ENCODE measurements at places on chromosomes 5 and 9.
A peak's percentile ranks its signal among the peaks of the same experiment; 100 is the strongest.

- DNase-seq = peak; percentile 97
Observed at GRCh38 chr5:55994998-55995914, 493 bp upstream of the IL6ST start.

GRCh38 chr5:127645300-127645726, 3.6 kb upstream of the CTXN3 start:
- DNase-seq = no peak

GRCh38 chr5:21654556-21654955, 1198.6 kb downstream of the CDH12 start:
- no peak for DNase-seq

DNA sequence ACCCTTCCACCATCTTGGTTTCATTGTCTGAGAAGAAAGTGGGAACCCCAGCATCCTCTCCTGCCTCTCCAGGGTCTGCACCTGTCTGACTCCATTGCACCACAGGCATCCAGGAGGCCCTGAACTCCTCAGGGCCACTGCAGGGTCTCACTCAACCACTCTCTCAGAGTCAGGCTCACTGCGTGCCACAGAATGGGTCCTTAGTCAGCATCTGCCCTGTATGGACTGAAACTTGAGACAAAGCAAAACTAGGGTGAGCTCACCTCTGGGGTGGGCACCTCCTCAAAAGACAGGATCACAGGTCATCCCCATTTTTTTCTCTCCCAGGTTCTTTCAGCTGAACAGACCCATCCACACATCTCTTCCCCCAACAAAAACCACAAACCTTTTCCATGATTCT, 59.2 kb upstream of the CPEB4 start:
- DNase-seq = no peak

DNA sequence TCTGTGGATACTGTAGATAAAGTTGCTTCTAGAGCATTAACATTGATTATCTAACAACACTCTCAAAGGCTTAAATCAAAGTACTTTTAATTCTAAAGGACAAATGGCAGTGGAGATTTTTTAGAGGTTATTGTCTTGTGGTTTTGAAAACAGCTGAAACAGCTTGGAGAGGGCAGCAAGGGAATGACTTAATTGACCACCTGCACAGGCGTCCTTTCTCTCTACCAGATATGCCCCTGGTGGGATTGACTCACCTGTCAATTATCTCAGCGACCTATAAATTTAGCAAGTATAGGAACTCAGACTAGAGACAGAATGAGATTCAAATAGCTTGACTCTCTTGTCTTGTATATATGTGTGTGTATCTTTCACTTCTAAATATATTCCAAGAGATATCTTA, 13.5 kb downstream of the ARL14EPL start:
- DNase-seq = no peak

DNA sequence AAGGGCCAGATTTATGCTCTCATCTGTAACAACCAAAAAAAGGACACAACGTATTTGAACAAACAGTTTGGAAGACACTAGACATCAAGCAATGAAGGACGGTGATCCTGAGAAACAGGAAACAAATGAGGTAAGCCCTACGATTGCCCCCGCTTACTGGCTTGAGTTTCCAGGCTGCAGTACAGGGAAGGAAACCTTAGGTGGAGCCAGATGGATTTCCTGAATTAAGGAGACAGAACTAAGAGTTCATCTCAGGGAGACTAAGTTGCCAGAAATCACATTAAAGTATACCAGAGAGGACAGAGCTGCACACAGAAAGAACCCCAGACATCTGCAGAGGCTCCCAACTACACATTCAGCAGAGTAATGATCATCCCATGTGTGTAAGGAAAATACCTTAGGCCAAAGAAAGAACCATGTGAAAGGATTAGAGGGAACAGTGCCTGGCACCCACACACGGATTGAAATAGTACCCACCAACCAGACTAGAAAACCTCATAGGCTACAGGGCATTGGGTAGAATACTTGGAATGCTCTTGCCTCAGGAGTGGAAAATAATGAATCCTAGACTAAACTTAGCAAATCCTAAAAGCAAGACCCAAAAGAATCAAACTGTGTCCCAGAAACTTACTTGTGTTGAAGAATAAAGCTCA, 99.3 kb upstream of the NIPBL start:
- peak; percentile 31 for DNase-seq

DNA sequence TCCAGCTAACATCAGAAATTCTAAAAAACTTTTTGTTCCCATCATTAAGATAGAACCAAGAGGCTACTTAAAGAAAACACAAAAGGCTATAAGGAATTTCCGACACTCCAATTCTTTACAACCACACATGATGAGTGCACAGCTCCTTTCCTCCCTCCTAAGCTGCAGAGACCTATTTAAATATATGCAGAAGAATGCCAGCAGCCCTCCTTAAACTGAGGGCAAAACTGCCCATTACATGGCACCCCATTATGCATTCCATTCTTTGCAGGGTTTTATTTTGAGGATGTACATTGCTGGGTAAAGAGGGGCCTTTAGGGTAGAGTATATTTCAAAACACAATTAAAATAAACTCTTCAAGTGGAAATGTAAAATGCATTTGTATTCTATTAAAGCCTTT, 502.9 kb downstream of the RASEF start:
- no peak for DNase-seq

DNA sequence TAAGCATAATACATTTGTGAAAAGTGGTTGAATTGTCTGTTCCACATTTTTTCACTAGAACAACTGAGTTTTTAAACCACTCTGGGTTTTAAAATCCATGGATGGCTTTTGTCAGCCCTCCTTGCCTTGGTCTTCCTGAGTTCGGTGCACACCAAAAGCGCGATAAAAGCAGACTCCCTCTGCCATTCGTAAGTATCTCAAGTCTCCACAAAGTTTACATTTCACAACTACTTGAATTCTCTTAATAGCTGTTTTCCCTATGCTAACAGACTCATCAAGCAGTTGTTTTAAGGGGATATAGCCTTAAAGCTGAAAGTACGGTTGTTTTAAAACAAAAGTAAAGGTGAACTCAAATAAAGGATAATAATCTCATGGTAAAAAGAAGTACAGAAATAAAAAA, 52.9 kb downstream of the GLIS3 start:
- DNase-seq = no peak

- no peak for DNase-seq
Observed at GRCh38 chr9:7542693-7543092, 256.9 kb downstream of the DMAC1 start.

DNA sequence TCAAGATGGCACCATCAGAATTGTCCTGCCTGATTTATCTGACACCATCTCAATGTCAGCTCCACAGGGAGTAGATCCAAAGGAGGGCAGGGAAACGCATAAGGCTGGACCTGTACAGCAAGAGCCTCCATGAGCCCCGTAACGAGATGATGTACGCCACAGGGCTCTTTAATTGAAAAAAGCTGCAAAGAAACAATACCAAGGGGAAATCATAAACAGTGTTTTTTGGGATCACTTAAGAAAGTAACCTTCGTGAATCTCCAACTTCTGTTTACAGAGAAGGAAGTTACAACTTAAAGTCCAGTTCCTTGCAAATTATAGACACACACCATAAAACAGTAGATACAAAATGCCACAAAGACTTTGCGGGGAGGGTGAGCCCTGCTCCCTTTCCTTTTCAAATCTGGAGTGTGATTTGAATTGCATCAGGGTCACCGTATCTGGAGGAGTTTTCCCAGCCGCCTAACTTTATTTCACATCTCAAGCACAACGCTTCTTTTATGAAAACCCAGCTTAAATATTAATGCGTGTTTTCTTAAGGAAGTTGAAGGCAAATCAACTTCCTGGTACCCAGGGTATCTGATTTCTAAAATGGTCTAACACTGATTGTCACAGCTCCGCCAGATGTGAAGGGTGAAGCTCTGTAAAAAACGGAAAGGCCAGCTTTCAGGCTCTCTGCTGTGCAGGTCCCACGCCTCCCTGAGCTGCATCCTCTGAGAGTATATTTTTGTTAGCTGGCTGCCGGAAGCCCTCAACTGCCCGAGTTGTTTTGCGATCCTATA, 88.9 kb downstream of the EBF1 start:
- DNase-seq = peak; percentile 51

- DNase-seq = no peak
Observed at GRCh38 chr5:50749873-50750272, 83.4 kb downstream of the PARP8 start.

DNA sequence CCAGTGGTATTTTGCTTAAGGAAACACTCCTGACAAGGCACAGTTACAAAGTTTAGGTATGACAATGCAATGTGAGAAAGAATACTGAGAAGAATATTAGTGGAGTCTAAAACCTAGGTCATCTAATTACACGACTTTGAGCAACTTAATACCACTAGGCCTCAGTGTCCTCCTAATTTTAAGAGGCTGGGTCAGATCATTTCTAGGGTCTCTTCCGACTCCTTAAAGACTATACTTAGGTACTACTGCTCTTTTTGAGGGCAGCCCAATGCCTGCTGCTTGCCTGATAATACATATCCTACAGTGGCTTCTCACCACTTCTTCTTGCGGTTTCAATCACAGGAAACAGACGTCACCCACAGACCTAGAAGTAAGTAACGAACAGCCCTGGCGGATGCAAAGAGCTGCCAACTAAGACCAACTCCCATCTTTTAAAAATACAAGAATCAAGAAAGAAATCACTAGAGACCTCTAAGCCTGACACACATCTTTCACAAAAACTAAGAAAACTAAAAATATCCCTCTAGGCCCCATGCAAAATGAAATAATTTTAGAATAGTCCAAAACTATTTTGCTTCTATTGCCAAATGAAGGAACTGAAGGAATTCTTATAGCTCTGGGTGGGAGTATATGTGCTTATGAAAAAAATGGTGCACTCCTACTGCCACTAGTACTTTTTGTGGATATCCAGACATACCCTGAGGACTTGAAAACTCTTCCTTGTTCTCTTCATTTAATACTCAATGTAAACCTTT, 13.1 kb downstream of the DIAPH1 start:
- DNase-seq = peak; percentile 82

GRCh38 chr5:67262206-67262605, 65.6 kb upstream of the CD180 start:
- DNase-seq = no peak

DNA sequence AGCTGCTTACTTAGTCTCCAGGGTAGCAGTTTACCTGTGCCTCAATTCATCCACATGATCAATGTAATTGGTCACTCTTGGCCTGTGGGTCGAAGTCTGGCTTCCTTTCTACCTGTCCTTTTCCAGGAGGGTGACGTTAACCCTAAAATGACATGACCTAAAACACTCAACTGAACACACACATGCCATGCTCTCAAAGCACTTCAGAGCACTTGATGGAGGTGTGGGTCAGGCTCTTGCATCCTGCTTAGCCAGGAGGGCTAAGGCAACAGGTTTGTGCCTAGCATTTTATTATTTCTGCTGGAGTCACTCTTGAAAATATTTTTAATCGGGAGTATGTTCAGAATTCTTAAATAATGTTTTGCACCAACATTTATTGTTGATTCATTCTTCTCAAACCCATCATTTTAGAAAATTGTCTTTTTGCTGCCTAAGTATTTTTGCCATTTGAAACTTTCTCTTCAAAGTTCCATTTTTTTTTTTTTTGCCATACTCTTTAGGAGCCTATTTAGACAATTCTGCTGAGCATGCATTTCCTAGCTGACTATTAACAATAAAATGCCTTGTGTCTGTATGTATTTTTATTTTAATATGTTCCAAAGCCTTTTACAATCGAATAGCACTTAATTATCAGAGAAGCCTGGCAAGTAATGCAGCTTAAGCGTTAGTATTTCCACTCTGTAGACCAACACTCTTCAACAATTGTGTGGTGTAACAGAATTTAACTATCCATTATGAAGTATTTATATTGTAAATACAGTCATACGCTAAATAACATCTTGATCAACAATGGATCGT, 59.1 kb downstream of the ATP10B start:
- DNase-seq = no peak

DNA sequence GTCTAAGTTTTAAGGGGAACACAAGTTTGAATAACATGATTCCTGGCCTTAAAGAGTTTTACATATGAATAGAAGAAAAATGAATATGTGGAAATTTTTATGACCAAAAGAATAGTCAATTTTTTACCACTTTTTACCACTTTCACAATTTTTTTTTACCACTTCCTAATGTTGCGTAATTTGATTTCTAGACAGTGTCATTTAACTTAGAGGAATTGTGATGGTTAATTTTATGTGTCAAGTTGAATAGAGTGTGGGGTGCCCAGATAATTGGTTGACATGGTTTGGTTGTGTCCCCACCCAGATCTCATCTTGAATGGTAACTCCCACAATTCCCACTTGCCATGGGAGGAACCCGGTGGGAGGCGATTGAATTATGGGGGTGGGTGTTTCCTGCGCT, 416.6 kb downstream of the KIF4B start:
- DNase-seq = no peak

DNA sequence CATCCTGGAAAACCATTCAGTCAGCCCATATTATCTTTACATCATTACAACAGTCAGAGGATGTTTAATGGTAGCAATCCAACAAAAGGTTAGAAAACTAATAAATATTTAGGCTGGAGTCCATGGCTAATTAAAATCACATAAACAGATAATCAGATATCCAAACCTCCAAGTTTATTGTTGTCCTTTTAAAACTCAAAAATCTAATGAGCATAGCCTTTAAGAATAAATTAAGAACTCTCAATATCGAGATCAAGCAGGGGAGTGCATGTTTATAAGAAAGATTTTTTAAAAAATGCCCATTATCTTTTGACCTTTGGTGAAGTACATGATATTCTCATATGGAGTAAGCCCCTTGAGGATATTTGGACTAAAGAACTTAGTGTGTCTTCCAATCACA, 842.9 kb upstream of the SEMA6A start:
- no peak for DNase-seq

GRCh38 chr5:19488786-19489185, 499.2 kb downstream of the CDH18 start:
- DNase-seq = no peak

- DNase-seq = no peak
Observed at GRCh38 chr9:6708732-6709131, 49.0 kb upstream of the KDM4C start.

DNA sequence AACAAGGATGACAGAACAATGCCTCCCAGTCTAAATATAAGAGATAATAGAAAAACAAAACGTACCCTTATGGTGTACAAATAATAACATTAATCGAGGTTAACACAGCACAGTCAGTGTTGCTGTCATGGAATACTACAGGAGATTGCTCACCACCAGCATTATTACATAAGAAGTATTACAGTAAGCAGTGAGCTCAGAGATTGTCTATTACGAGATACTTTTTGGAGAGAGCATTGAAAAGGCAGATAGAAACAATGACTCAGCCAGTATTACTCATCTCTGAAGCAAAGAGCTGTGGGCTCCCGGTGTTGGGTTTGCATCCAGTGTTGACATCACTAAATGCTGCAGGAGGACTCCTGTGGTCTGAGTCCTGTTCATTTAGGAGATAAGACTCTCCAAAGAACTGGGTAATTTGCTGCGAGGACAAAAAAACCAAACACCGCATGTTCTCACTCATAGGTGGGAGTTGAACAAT, 191.9 kb upstream of the SEMA6A start:
- DNase-seq = peak; percentile 15

- DNase-seq = peak; percentile 42
Observed at GRCh38 chr9:69181908-69182353, 7.9 kb downstream of the TJP2 start.

DNA sequence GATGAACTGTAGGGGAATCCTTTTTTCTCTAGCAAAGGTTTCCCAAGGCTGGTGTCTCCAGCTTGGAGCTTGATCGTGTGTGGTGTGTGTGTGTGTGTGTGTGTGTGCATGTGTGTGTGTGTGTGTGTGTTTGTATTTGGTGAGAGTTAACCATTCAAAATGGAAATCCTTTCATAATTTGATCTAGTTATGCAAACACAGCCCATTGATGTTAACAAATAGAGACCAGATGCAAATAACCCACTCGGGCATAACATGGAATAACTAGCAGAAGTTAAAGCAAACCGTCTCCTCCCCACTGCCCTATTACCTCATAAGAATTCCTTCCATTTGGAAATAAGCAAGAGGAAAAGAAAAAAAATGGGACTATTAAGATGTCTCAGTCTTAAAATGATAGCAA, 24.9 kb upstream of the ZSWIM6 start:
- DNase-seq = no peak
